ENCODE measurements at places on chromosomes 6 and 20. TPM values are rescaled to one million over a fixed set of nuclear protein-coding genes. Genes with fewer than 3 reads are reported as not detected.

- no peak for DNase-seq
Observed at GRCh38 chr6:1609648-1610496, at the start of gene FOXC1. TSS of gene FOXC1 (plus strand) at chr6:1609915. CDS start at chr6:1610446, 531 bp downstream.

GRCh38 chr6:87483929-87484328, 11.2 kb downstream of the SLC35A1 start:
- no peak for DNase-seq

- no peak for DNase-seq
Observed at GRCh38 chr6:35719404-35719829, 17.4 kb upstream of the ARMC12 start.

- DNase-seq = no peak
Observed at GRCh38 chr6:22673474-22673873, 104.1 kb downstream of the HDGFL1 start.

- no peak for DNase-seq
Observed at GRCh38 chr20:15575255-15575654, 998.0 kb downstream of the KIF16B start.

FAM209A gene
- not detected for total RNA-seq

- no peak for DNase-seq
Observed at GRCh38 chr6:157690441-157691210, 132.4 kb upstream of the SNX9 start.

- DNase-seq = no peak
Observed at GRCh38 chr6:111242452-111242851, 155.1 kb downstream of the SLC16A10 start.

MICB gene
- 3.2 TPM for total RNA-seq

- DNase-seq = no peak
Observed at GRCh38 chr6:76381612-76382011, 309.1 kb upstream of the IMPG1 start.

DNA sequence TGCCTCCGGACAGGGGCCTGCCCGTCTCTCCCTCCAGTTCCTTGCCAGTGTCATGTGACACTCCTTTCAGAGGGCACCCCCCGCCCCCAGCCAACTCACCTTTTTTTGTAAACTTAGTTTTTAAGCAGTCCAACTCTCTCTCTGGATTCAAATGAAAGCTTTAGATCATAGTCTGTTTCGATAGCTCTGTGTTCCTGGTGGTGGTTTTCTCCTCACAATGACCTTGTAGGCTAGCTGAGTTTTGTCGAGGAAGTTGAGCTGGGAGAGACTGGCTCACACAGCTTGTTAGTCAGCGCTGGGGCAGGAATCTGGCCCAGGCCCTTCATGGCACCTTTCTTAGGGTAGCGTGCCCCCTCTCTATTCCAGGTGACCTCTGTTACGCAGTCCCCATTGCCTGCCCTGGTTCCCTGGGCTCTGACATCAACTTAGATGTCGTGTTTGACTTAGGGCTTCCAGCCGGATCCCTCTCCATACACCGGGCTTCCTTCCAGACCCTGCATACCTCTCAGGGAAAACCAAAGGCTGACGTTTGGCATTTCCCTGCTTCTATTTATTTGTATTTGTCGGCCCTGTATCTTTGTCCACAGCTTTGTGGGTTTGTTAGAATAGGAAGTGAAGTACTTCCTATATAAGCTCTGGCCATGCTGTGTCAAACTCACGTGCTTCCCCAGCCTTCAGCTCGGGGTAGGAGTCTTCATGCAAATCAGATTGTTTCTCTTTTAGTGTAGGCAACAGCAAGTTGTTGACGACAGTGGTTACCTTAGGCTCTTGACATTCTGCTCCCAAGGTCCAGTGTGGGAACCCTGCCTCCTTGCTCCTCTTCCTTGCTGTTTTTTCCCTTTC, 12.7 kb downstream of the IGF2R start:
- DNase-seq = no peak

PGC gene
- 3.4 TPM for total RNA-seq

BPI gene
- not detected for total RNA-seq

TNFRSF6B gene
- 16.7 TPM for total RNA-seq

- DNase-seq = no peak
Observed at GRCh38 chr20:33059136-33059535, 5.4 kb downstream of the BPIFB3 start.

Measured in vagina (tissue), 2 donors.